ENCODE measurements at places on chromosomes 2 and 18.

DNA sequence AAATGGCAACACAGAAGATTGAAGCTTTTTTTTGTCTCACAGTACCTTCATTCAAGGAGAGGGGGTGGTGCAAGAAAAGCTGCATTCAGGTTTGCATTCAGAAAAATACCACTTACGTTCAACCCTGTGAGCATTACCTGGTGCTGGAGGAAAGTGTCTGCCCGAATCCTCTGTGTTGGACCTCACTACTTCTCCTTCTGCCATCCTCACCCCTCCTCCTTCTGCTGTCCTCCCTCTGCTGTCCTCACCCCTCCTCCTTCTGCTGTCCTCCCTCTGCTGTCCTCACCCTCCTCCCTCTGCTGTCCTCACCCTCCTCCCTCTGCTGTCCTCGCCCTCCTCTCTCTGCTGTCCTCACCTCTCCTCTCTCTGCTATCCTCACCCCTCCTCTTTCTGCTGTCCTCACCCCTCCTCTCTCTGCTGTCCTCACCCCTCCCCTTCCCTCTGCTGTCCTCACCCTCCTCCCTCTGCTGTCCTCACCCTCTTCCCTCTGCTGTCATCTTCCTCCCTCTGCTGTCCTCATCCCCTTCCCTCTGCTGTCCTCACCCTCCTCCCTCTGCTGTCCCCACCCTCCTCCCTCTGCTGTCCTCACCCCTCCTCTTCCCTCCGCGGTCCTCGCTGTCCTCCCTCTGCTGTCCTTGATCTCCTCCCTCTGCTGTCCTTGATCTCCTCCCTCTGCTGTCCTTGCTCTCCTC, 11.3 kb downstream of the GAD1 start:
- DNase-seq: no peak

DNA sequence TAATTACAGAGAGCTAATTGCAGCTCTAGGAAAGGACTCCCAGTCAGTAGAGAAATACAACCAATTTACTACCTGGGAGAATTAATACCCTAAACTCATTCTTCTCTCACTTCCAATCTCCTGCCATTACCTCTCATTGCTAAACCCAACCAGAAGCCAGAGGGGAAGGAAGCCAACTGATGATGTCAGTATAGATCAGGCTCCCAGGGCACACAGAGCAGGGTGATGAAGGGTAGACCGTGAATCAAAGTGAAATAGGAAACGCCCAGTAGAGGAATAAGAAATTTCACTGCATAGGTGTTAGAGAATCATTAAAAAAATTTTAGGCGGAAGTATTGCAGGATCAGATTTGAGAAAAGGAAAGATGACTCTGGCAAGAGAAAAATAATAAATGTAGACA, 456.8 kb upstream of the NXPH2 start:
- DNase-seq: no peak

GRCh38 chr18:58748899-58749595, 77.8 kb downstream of the MALT1 start:
- no peak for DNase-seq

- no peak for DNase-seq
These were observed 107.2 kb upstream of the CDH2 start for GRCh38 chr18:28284132-28284531.

DNA sequence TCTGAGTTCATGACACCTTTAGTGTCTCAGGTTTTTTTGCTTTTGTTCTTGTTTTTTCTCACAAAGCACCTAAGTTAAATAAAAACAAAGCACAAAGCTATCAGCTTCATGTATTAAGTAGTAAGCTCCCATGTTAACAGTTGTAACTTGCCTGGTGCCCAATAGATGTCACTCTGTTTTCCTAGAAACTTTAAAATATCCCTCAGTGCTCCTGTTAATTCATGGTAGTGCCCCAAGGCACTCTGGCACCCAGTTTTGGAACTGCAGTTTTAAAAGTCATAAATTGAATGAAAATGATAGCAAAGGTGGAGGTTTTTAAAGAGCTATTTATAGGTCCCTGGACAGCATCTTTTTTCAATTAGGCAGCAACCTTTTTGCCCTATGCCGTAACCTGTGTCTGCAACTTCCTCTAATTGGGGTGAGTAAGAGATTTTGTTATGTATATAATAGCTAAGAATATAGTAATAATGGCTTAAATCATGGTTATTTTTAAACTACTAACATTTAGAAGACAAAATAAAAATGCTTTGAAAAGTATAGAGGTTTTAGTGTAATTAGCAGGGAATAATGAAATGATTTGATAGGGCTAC, 555.0 kb upstream of the TMEFF2 start:
- no peak for DNase-seq

- no peak for DNase-seq
These were observed 57.7 kb upstream of the CTIF start for GRCh38 chr18:48481092-48481491.

DNA sequence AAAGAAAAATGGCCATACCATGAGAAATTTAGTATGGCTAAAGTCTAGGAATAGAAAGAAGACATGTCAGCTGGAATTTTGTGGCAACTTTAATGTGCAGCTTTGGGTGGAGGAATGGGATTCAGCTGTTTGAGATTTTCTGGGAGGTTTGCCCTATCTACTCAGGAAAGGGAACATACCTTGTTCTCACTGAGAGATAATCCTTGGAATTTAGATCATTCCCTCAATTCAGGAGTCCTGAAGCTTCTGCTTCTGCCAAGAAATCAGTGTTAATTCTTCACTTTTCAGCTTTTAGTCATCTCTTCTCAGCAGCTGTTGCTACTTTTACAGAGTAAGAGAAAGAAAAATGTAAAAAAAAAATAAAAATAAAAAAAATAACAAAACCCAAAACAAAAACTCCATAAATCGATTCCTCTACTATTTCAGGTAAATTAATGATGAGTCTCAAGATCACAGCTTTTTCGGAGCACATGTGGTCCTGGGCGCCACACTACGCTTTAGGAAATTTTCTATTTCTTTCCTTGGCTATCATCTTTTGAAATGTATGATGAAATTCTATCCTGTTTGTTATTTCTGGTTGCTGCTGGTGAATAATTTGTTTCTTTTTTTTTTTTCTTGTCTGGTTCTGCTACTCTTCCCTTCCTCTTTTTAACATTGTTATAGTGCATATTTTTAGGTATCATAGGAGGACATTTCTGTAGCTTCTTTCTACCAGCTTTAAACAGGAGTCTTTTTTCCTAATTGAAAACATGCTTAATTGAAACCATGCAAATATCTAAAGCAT, 18.9 kb upstream of the BAZ2B start:
- no peak for DNase-seq

DNA sequence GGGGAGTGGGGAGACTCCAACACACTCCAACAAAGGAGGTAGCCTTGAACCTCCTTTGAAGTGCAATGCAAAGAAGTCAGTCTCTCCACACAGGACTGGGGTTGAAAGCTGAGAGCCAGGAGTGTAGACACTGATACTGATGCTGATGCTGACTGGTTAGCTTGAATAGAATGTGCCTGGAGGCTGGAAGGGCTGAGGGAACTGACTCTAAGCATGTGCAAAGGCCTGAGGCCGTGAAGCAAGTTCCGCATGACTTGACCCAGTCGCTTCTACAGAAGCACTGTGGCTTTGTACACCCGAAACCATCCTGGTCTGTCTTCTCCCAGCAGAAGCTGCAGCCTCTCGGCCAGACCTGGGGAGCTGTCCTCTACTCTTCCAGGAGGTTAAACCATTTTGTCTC, 10.4 kb downstream of the FOXI3 start:
- no peak for DNase-seq

DNA sequence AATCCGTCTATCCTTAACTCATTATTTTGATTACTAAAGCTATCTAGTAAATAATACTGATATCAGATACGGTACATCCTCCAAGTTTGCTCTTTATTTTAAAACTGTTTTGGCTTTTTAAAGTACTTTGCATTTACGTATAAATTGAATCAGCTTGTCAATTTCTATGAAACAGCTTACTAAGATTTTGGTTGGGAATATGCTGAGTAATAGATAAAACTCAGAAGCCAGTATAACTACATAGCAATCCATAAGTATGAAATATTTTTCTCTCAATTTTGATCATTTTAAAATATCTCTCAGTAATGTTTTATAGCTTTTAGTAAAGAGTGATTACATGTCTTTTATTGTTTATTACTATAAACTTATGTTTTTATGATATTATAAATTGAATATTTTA, 116.2 kb upstream of the SOX11 start:
- no peak for DNase-seq
